ENCODE measurements at places on chromosomes 2 and 18.

DNA sequence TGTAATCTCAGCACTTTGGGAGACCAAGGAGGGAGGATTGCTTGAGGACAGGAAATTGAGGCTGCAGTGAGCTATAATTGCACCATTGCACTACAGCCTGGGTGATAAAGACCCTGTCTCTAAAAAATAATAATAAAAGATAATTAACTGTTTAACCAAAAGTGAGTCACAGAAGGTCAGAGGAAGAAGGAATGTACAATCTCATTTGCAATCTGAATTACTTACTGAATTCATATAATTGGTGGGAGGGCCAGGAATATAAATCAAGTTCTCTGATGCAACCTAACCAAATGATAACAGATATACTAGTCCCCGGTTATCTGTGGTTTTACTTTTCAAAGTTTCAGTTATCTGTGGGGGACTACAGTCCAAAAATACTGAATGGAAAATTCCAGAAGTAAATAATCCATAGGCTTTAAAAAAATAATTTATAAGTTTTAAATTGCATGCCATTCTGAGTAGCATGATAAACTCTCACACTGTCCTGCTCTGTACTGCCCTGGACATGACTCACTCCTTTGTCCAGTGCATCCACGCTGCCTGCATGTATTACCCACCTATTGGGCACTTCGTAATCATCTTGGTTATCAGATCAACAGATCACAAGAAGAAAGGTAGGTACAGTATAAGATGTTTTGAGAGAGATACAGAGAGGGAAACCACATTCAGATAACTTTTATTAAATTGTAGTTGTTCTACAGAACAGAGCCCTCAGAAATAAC lies 12.8 kb upstream of the MATN3 start:
- DNase-seq: no peak

- no peak for DNase-seq
Observed at GRCh38 chr18:10022365-10022764, 108.5 kb downstream of the VAPA start.

- DNase-seq: no peak
Observed at GRCh38 chr2:159982842-159983785, 79.3 kb downstream of the PLA2R1 start.

GRCh38 chr2:128465246-128466170 lies 146.8 kb upstream of the HS6ST1 start:
- no peak for DNase-seq

- no peak for DNase-seq
Observed at GRCh38 chr2:100321866-100322820, at the start of gene LONRF2. Gene LONRF2, minus strand, starts transcription at chr2:100322501. Its CDS starts 408 bp downstream, at chr2:100322093.

GRCh38 chr2:10305254-10305635 lies 2.5 kb downstream of the HPCAL1 start:
- no peak for DNase-seq

GRCh38 chr2:46146866-46147502 lies 150.2 kb upstream of the EPAS1 start:
- no peak for DNase-seq

- no peak for DNase-seq
Observed at GRCh38 chr2:96921561-96922319, 51.9 kb upstream of the SEMA4C start.

DNA sequence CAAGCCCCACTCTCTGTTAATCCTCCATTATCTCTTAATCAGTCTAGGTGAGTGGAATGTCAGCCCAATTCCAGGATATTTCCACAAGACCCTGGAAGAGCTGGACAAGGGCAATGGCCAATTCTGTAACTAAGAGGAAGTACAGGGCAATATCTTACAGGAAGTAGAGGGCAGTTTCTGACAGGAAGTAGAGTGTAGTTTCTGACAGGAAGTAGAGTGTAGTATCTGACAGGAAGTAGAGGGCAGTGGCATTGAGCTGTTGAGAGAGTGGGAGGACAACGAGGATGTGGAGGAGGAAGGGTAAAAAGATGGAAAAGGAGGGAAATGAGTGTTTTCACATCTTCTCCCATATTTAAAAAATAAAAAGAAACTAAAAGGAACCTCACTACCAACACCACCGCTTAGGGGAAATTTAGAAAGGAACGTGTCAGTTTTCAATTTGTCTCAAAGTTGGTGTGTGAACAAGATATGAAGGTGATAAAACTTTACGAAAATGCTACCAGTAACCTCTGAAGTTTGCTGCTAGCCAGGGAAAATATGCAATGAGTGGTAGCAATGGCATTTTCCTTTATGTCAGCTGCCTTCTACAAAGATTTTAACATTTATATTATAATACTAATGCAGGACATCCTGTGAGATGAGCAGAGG lies 430.9 kb upstream of the HNRNPA3 start:
- DNase-seq: no peak

GRCh38 chr2:9654452-9655100 lies 23.8 kb upstream of the YWHAQ start:
- no peak for DNase-seq

All from breast epithelium (tissue), 4 donors.